ENCODE measurements at places on chromosomes 7 and 10.

GRCh38 chr10:71802715-71803488 is 29.6 kb upstream of the VSIR start:
- no peak for DNase-seq

GRCh38 chr7:73577627-73578341 is 595 bp downstream of the TBL2 start:
- no peak for DNase-seq

DNA sequence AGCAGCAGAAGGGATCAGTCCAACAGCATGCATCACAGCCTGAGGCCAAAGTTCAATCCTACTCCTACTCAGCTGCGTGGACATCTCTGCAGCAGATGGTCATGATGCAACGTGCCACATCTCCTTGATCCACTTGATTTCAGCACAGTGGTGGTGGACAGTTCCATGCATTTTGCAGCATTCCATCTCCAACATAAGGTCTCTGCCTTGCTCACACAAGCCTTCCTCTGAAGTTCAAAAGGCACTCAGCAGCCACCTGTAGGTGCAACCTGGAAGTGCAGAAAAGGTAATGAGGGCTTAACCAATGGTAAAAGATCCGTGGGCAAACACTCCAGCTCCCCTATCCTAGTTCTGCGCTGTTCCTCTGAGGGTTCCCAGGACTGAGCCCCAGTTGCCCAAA is 57.5 kb upstream of the CHCHD3 start:
- no peak for DNase-seq

- DNase-seq = no peak
Observed at GRCh38 chr7:106273009-106273668, 11.6 kb downstream of the NAMPT start.

- no peak for DNase-seq
Observed at GRCh38 chr10:130560116-130560515, 423.9 kb downstream of the GLRX3 start.

- DNase-seq = peak; percentile 86
Observed at GRCh38 chr7:128405471-128406313, 4.1 kb downstream of the IMPDH1 start.

DNA sequence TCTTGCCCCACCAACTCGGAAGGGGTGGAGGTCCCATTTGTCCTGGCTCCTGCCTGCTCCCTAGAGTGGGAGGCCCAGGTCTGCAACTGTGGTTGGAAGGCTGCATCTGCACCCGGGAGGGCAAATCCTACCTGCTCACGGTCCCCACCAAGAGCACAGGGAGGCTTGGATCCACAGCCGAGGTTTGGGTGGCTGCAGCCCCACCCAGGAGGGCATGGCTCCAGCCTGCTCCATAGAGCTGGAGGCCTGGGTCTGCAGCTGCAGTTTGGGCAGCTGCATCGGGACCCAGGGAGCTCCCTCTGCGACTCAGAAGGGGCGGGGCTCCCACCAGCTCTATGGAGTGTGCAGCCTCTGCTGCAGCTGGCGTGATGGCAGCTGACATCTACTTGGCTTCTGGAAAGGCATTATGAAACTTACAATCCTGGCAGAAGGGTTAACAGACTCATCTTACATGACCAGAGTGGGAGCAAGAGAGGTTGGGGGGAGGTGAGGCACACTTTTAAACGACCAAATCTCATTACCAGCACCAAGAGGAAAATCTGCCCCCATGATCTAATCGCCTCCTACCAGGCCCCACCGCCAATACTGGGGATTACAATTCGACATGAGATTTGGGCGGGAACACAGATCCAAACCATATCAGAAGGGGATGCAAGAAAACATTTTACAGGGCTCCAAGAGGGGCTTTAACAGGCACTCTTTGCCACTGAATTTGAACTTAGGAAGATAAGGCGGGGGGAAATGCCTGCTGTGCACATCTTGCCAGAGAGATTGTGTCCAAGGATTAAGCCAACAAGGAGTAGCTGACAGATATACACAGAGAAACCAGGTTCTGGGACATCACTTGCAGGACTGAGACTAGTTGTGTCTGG is 8.2 kb upstream of the BLVRA start:
- no peak for DNase-seq

- DNase-seq = no peak
Observed at GRCh38 chr7:121119047-121119446, 130.5 kb downstream of the CPED1 start.

DNA sequence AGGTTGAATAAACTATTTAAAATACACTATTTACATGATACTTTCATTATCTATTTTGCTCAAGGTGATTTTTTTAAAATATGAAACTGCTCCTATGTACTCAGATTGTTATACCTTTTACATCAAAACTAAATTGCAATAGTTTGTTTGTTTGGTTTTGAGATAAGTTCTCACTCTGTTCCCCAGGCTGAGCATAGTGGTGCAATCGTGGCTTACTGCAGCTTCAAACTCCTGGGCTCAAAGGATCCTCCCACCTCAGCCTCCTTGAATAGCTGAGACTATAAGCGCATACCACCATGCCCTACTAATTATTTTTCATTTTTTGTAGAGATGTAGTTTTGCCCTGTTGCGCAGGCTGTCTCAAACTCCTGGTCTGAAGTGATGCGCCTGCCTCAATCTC is 12.7 kb downstream of the TAS2R60 start:
- DNase-seq = no peak

DNA sequence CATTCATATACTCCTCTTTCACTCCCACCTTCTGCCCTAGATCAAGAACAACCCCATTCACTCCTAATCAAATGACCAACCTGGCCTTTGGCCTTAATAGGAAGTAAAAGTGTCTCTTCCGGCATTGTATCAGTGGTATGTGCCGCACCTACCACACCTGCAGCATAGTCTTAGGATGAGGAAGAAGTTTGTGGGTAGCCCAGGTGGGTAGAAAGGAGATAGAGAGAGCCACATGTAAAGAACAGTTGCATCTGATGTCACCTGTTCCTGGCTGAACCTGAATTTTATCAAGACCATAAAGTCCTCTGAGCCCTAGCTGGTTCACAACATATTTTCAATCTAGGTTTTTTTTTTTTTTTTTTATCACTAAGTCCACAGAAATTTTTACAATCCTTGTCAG is 55.5 kb upstream of the PTPN12 start:
- no peak for DNase-seq

- DNase-seq = no peak
Observed at GRCh38 chr10:122392835-122393234, 18.3 kb downstream of the PLEKHA1 start.

GRCh38 chr10:1333981-1334380 is 277.8 kb downstream of the WDR37 start:
- DNase-seq = no peak

DNA sequence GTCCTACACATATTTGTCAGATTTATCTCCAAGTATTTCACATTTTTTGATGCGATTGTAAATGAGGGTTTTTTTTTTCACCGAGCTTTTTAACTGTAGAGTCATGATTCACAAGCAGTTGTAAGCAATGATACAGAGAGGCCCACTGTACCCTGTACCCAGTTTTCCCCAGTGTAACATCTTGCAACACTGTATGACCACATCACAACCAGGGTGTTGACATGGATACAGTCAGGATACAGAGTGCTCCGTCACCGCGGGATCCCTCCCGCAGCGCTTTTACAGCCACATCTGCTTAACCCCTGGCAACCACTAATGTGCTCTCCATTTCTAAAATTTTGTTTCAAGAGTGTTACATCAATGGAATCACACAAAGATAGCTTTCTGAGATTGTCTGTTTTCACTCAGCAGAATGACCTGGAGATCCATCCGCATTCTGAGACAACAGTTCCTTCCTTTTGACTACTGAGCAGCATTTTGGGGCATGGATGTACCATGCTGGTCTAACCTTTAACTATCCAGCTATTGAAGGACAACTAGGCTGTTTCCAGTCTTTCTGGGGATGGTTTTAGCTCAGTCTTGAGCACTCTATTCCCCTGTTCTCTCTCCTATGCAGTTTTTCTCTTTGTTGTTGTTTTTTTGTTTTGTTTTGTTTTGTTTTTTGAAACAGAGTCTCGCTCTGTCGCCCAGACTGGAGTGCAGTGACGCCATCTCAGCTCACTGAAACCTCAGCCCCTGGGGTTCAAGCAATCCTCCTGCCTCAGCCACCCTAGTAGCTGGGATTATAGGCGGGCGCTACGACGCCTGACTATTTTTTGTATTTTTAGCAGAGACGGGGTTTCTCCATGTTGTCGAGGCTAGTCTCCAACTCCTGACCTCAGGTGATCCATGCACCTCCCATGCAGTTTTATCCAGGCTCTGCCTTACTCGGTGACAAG is 25.9 kb downstream of the GPRIN2 start:
- peak; percentile 60 for DNase-seq

DNA sequence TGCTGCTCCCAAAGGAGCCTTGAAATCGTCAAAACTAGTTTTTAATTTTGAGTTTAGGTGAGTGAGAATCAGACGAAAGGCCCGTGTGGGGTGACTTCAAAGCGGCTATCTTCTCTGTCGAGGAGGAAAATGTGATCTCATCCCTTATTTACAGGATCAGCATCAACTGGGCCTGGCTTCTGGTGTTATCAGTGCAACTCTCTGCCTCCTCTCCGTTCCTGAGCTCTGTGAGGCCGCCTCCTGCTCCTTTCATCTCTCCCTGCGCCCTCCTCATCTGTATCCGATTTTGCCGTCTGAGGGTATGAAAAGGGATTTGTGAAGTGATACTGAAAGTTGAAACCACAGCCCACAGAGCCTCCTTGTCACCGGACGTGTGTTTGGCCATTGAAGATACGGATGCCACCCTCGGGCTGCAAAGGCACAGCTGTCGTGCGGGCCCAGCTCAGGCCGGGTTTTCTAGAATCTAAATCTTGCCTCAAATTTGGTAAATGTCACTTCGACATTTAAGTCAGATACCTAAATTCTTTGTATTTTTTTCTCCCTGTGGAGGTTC is 408.7 kb upstream of the ADARB2 start:
- no peak for DNase-seq

- DNase-seq = no peak
Observed at GRCh38 chr7:121178452-121178851, 150.3 kb upstream of the WNT16 start.

DNA sequence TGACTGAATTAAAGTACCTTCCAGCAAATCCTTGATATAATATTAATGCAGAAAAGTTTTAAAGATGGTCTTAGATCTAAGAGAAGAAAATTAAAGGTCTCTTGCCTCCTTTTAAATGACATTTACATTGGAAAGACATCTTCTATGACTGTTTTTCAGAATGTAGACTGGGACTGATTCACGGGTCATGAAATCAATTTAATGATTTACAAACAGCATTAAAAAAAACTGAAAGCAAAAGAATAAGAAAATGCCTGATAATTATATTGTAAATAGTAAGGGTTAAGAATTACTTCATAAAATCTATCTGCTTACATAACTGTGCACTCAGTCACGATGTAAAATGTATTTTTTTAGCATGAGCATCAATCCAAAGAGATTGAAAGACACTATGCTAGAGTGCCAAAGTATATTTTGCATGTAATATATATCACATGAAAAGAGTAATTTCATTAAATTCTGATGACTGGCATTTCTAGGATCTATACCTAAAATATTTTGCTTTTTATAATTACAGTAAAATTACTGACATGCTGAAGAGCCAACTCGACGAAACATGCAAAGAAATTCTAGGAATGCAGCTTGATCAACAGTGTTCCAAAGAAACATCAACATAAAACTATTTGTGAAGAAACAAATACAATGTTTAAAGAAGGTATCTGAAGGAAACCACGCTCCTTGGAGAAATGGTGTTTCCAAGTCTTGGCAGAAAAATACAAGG is 35.1 kb downstream of the RTKN2 start:
- no peak for DNase-seq

GRCh38 chr7:123666492-123666891 is 10.8 kb downstream of the LMOD2 start:
- DNase-seq = no peak

DNA sequence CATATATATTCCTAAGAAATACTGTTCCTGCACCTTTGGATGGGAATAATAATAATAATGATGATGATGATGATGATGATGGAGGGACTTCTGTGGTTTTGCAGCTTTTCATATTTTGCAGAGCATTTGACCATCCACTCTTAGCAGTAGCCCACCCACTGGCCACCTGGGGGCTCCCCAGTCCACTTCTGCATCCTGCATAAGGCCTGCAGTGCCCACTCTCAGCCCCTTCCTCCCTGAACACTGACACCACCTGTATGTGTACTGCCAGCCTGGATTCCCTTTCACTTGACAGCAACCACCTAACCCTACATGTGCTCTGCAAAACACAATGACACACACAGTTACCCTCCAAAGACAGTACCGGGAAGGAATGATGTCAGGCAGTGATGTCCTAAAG is 131.4 kb downstream of the ADAM12 start:
- DNase-seq = no peak

DNA sequence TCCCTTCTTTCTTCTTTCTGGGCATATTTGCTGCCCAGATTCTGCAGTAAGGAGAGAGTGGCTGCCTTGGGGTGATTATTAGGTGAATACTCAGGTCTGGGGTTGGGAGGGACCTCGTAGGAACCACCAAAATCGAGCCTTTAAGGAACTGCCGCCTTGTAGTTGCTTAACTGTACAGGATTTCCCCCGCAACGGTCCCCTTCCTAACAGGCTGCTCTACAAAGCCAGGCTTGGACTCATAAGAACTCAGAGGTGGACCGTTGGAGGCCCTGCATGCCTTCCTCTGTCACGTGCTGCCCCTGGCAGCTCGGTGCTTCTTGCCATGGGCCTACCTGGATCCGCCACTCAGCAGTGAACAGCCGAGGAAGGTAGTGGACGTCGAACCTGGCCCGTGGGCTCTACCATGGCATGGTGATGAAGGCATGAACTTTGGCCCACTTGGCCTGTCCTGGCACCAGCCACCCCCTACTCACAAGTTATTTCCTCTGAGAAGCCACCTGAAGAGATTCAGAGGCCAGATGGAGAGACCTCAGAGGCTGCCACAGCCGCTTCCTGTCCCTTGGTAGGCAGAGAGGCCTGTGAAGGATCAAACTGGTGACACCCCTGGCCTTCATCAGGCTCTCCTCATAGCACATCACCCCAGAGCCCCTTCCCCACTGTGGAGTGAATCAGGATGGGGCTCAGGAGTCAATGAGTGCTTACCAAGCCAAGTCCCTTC is 54.6 kb downstream of the NOD1 start:
- no peak for DNase-seq

DNA sequence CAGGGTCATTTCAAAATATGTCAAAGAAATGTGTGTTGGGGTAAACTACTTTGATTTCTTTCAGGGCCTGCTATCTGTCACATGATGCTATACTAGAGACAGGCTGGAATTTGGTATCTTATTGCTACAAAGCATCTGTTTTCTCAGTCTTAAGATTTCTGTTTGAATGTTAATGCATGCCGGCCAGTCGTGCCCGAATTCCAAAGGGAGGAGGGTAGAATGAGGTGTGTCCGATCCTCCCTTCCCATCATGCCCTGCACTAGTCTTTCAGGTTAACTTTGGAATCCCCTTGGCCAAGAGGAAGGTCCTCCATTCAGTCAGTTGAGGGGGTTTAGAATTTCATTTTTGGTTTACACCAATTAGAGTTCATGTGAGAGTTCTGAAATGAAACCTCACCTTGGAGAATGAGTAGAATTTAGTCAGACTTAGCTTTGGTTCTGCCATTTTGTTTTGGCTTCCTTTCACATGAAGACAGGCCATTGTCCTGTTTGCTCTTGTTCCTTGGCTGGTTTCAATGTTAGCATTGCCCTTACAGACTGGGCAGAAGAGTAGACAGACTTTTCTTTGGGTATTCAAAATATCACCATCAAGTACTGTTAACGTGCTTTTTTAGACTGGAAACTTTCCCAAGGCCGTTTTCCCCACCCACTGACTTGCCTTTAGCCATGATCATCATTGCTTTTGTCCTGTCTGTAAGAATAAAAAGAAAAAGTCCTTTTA is 95.8 kb downstream of the CAMK1D start:
- DNase-seq = no peak

- DNase-seq = no peak
Observed at GRCh38 chr7:26305090-26305868, 13.6 kb downstream of the SNX10 start.

GRCh38 chr10:123897146-123897545 is 5.5 kb upstream of the CPXM2 start:
- no peak for DNase-seq
